Uterus (tissue), 4 donors: ENCODE measurements at places on chromosomes 7 and 10.

- DNase-seq: no peak
Observed at GRCh38 chr10:11068861-11069633, 51.4 kb downstream of the CELF2 start.

- DNase-seq: no peak
Observed at GRCh38 chr7:139721821-139722220, 56.0 kb downstream of the HIPK2 start.

DNA sequence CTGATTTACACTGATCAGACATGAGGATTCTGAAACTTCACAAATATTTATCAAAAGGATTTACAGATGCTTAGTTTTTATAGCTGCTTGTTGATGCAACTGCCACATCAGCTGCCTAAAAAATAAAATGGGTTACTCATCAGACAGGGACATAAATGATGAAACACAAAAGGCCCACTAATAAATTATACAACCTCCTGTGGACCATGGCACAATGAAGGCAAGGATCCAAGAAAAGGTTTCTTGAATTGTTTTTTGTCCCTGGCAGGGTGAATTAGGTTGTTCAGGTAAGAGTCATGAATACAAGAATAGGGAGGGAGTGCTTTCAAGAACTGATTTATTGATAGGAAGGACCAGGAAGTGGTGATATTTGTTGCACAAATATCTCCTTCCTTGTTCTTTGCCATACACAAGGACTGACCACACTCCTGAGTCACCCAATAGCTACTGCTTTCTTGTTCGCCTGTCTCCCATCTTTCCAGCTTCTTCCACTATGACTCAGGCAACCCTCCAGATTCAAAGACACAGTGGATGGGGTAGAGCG is 234.5 kb downstream of the AHR start:
- DNase-seq: no peak

DNA sequence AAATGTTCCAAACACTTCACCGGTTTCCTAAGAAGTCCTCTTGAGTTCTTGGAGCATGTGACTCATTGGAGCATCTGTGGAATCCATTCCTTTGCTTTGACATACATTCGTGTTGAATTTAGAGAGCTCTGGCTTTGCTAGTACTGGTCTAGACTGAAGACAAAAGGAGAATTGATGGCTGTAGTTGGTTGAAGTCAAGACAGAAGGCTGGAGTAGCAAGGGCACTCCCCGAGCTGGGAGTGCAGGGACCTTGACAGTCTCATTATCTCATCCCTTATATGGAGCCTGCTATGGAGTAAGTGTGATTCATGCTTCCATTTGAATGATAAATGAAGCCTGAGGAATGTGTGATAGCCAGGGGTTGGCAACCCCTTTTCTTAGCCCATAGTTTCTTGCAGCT is 1249.1 kb downstream of the TYW1 start:
- no peak for DNase-seq
